Right forelimb (tissue), 1 donor: ENCODE measurements at places on chromosomes 3 and 15.

- no peak for DNase-seq
Observed at GRCh38 chr3:194005930-194006501, 129.9 kb upstream of the HES1 start.

- no peak for DNase-seq
Observed at GRCh38 chr3:70111411-70111810, 111.9 kb downstream of the SAMMSON start.

DNA sequence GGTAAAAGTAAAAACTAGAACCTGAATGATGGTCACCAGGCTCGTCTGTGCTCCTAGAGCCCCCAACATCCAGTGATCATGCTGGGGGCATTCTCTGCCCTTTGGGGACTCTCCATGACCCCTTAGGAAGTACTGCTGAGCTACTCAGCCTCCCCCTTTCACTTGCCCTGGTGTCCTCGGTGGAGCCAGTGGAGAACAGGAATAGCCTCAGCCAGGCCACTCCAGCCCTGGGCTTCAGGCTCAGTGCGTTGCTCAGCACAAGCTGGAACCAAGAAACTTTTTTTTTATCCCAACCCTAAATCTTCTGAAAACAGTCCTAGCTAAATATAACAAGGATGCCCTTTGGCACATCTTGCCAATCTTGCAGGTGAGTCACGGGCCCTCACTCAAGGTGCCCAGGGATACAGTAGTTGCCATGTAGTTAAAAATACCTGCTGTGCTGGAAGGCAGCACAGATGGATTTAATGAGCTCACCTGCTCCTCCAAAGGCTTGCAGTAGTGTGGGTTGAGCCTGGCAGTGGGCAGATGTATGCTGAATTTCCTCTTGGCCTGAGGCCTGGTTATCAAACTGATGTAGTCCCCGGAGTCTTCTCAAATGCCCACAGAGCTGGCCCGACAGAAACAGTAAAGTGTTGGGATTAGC, 46.9 kb upstream of the TMEM158 start:
- no peak for DNase-seq

- DNase-seq = no peak
Observed at GRCh38 chr3:134620476-134621115, 30.2 kb downstream of the KY start.

DNA sequence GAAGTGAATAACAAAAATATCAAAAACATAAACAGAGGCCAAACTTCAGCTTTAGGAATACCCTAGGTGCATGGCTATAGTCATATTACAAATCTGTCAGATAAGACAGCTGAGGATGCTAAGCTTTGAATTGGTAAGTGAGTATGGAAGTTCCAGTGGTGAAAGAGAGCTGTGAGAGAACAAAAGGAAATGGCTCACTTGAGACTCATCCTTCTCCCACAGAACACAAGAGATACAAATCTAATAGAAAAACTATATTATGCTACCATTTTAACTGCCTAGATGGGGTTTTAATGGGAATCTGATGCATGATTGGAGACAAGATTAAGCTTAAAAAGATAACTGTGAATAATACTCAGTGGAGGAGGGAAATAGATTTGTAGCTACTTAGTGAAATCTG, 21.5 kb upstream of the PEX5L start:
- DNase-seq = no peak

- DNase-seq = no peak
Observed at GRCh38 chr3:132694991-132695390, 27.2 kb downstream of the NPHP3 start.

DNA sequence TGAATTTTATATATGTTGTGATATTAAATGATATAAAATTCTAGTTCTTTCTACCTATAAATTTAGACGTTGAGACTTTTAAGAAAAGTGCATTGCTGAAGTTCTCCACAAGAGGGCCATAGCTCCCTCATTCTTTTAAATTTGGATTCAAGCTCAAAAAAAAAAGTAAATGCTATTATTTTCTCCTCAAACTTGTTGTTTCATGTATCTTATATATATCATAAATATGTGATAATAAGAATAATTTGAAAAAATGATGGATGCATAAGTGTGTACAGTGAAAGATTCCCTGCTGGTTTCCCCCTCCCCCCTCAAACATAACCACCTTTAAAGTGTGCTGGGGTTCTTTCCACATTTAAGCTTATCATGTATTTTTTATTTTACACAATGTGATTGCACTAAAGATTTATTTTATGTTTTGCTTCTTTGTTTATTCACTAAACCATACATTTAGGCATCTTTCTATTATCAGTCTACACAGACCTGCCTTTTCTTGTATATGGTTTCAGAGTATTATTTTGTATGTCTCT, 769.4 kb upstream of the GOLIM4 start:
- DNase-seq = no peak

DNA sequence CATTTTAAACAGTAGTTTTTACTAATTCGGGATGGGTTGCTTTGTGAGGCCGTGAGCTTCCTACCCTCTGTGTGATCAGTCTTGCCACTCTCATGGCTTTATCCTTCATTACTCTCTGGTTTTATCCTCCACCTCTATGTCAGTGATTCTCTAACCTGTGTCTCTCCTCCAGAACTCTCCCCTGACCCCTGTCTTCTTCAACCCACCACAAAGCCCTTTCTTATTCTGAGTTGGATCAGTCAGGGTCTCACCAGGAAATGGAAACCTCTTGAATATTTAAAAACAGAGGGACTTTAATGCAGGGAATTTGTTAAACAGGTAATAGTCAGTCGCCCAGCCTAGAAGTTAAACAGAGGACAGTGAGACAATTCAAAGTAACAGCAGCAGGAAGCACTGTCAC, 64.2 kb upstream of the ADPGK start:
- DNase-seq = no peak

GRCh38 chr15:22884344-22884743, 45.9 kb downstream of the NIPA2 start:
- DNase-seq = no peak

DNA sequence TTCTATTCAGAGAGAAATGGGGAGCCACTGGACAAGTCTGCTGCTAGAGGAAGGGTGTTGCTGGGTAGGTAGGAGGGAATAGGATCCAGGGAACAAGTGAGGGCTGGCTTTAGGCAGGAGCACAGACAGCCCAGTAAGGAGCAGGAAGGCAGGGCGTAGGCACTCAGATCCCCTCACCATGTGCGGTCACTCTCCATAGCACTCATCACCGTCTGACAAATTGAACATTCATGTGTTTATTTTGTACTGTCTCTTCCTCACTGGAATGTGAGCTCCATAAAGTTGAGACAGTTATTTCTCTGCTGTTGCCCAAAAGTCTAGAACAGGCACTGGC, 24.2 kb upstream of the LRRC34 start:
- DNase-seq = no peak

DNA sequence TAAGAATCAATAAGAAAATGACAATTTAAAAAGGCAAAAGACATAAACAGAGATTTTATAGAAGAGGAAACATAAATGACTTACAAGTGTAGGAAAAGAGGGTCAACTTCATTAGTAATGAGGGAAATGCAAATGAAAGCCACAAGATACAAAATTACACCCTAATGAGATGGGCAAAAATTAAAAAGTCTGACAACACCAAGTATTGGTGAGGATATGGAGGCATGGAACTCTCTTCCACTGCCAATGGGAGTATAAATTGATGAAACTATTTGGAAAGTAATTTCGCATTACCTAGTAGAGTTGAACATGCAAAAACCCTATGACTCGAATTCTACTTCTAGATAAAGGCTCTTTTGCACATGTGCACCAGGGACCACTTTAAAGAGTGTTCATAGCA, 28.2 kb upstream of the ITGA11 start:
- no peak for DNase-seq

- DNase-seq = no peak
Observed at GRCh38 chr3:122299872-122300460, 25.1 kb upstream of the CSTA start.

DNA sequence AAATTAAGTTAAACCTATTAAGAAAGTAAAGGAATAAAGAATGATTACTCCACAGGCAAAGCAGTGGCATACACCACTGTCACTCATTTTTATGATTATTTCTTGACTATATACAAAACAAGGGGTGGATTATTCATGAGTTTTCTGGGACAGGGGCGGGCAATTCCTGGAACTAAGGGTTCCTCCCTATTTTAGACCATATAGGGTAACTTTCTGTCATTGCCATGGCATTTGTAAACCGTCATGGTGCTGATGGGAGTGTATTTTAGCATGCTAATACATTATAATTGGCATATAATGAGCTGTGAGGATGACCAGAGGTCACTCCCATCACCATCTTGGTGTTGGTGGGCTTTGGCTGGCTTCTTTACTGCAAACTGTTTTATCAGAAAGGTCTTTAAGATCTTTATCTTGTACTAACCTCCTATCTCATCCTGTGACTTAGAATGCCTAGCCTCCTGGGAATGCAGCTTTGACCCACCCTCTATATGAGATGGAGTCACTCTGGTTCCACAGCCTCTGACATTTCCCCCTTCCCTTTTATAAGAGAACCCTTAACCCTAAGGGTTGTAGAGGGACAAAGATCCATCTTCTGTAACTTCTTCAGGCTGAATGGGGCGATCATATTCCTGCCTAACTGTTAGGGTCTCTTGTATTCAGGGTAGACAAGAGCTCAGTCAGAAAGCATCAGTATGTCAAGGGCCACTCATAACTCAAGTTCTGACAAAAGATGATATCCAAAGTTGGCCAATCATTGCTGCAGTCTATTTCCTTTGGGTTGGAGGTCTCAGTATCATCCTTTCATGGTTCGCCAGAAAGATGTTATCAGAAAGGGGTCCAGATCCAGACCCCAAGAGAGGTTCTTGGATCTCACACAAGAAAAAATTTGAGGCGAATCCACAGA, 79.5 kb upstream of the LIPC start:
- DNase-seq = no peak

- DNase-seq = no peak
Observed at GRCh38 chr3:190319660-190320059, 2.6 kb downstream of the CLDN1 start.

DNA sequence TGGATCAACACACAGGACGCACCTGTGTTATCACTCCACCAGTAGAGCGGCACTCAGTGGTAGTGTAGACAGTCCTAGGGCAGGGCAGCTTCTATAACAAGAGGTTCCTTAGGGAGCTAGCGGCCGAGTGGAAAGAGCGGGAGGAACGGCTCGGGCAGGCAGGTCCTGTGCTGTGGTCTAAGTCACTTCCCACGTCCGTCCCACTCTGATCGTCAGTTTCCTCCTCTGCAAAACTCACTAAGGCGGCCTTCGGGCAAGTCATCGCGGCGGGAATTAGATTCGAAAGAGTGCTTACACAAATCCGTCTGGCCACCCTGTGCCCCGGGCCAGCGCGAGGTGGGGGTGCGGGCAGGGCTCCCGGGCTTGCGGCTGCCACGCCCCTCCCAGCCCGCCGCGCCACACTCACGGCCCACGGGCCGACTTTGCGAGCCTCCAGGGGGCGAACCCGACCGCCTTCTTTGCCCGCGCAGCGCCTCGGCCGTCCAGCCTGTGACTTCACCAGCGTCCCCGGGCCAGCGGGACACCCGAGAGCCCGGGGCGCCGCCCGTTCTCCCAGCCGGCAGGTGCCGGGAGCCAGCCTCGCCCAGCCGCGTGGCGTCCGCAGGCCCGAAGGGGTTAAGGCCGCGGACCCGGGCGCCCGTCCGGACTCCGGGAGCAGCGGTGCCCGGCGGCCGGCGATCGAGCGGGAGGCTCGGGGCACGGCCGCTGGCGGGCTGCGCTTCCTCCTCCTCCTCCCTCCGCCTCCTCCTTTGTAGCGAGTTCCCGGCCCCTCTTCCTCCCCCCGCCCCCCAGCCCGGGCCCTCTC, 416 bp upstream of the CORO2B start:
- DNase-seq = peak; percentile 85

GRCh38 chr15:86829245-86829644, 749.6 kb downstream of the AGBL1 start:
- DNase-seq = no peak

DNA sequence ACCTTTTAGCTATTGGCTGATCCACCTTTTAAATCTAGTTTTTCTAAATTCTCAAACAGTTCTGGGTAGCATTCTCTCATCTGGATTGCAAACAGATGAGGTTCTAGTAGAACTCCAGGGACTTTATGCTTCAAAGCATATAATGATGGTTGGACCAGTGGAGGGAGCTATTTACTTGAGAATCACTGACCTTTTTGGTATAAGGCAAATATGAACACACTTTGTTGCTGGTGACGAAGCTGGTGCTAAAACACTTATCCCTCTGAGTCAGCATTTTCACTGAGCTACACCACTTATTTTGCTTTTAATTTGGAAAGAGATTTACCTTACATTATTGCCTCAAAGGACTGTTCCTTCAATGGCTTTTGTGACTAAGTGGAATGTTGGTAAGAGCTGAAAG, 58.6 kb upstream of the SLITRK3 start:
- DNase-seq = no peak

GRCh38 chr15:59456114-59456513, 18.1 kb downstream of the FAM81A start:
- DNase-seq = no peak
